G401 (cell line): ENCODE measurements at places on chromosomes 4 and X.

GRCh38 chr4:1169691-1170096, 2.7 kb downstream of the SPON2 start:
- DNase-seq: no peak

GRCh38 chr4:61911313-61911756, 711.2 kb downstream of the ADGRL3 start:
- DNase-seq: no peak

DNA sequence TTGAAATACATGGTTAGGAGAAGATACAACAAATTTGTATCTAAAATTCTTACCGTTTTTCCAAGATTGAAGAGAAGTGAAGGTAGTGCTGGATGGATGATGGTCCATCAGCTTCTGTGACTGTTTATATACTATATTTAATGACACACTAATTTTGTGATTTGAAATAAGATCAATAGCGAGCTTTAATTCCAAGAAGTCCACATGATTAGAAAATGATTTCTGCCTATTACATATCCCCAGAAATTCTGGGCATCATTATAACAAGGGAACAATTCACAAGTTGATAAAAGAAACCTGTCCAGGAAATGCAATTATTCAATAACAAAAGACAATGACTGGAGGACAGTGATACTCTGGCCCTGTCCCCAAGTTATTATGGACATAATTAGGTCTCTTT, at the start of gene CSN2:
Gene CSN2 (minus strand): TSS at position 101 of the 400 bp plus-strand sequence. CDS start 4,733 bp downstream, outside the sequence.
- DNase-seq: no peak

DNA sequence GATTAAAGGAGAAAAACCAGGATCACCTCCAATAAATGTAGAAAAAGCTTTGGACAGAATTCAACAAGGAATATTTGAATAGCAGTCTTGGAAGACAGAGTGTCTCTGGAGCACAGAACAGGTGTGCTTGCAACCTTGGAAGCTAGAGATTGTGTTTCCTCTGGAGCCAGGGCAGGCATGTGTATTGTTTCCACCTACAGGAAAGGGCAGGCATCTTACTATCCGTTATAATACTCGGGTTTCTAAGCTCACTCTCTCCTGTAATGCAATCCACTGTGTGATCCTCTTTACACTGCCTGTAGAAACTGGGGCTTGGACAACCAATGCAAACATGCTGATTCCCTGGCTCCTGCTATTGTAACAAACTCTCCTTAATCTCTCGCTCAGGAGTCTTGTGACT, 14.4 kb downstream of the CCDC110 start:
- DNase-seq: no peak

DNA sequence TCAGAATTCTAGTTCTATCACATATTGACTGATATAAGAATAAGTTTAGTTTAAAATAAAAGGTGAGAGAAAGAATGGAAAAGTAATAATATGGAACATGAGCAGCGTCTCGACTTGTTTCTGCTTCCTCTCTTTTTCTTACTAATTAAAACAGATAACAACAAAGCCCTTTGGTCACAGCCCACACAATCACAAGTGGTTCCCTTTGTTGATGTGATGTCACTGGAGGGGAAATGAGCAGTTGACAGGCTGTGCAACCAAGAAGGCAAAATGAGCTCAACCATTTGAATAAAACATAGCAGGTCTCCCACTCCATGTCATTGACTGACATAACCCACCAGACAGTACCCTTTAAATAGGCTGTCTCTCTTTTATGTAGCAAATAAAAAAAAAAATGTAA, 342.5 kb upstream of the MAGEB2 start:
- DNase-seq: no peak

DNA sequence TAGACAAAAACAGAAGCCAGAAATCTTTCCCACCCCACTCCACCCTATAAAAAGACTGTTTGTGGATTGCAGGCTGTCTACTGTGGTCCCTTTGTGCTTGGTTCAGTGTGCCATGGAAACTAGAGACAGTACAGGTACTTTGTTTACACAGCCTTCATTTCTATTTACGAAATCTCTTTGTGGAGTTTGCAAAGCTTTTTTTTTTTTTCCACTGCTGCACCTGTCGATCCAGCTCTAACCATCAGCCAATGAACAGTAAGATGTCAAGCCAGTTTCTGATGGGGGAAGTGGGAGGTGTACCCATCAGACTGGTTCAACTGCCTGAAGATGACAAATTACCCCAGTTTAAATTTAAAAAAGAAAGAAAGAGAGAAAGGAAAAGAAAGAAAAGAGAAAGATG, 20.2 kb upstream of the LRBA start:
- no peak for DNase-seq
